A172 (cell line): ENCODE measurements at places on chromosomes 2 and 18. TPM values are rescaled to one million over a fixed set of nuclear protein-coding genes. Genes with fewer than 3 reads are reported as not detected.

Gene GNLY
- total RNA-seq: not detected in 2 replicates

Gene PROKR1
- total RNA-seq: not detected in 2 replicates

Gene SFXN5
- 17.5 and 33.4 TPM in 2 replicates for total RNA-seq

Gene COBLL1
- total RNA-seq: 6.7 and 9.8 TPM in 2 replicates

Gene SERPINB13
- not detected in 2 replicates for total RNA-seq
